Stimulated activated CD4-positive, alpha-beta T cell treated with anti-CD3 and anti-CD28 coated beads, Interleukin-1b, Interleukin-23, amount 100 ng/mL, for 1 hour (primary cell): ENCODE measurements at places on chromosomes 6 and 20.

DNA sequence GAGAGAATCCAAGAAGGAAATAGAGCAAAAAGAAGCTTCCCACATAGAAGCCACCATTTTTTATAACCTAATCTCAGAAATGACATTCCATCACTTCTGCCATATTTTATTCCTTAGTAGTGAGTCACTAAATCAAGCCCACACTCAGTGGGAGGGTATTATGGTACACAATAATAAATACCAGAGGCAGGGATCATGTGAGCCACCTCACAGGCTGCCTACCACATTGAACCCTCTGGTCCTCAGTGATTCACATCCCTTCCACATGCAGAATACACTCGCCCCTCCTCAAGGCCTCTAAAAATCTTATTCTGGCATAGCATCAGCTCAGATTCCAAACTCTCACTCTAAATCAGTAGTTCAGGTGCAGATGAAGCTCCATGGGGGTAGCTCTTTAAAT lies 49.4 kb downstream of the TMC2 start:
- DNase-seq: no peak

DNA sequence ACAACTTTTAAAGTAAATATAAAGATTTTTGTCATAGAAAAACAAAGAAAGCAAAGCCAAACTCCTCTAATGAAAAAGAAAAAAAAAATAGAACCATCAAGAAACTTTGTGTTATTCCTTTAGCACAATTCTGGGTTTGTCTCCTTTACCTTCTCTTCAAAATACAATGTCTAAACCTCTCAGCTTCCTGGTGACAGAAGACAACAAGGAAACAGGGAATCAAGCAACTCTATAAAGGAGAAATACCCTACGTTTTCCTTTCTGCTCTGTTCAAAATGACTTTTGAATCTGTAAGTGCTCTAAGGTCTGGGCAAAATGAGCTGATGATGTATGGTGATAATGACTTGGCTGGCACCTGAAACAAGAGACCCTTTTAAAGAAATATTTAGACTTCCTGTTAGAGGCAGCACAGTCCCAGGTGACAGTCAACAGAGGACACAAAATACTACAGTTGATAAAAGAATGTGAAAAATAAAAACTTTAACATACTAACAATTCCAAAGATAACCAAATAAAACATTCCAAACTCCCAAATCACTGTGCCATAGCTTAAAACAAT lies 101.4 kb downstream of the PRDM1 start:
- no peak for DNase-seq

- DNase-seq: no peak
These were observed 41.5 kb upstream of the FAM83B start for GRCh38 chr6:54805077-54805476.

DNA sequence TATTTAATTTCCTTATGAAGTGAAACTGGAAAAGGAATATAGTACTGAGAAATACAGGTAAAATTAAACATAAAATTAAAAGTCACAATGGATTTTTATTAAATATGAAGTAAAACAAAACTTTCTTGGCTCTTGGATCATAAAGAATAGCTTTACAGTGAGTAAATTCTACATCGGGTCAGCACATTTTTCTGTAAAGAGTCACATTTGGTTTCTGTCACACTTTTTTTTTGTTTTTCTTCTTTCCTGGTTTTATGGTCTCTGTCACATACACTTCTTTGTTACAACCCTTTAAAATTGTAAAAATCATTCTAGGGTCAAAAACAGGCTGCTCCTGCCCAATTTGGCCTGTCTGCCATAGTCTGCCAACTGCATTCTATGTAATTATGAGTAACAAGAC lies 254.4 kb upstream of the POU3F2 start:
- DNase-seq: no peak

DNA sequence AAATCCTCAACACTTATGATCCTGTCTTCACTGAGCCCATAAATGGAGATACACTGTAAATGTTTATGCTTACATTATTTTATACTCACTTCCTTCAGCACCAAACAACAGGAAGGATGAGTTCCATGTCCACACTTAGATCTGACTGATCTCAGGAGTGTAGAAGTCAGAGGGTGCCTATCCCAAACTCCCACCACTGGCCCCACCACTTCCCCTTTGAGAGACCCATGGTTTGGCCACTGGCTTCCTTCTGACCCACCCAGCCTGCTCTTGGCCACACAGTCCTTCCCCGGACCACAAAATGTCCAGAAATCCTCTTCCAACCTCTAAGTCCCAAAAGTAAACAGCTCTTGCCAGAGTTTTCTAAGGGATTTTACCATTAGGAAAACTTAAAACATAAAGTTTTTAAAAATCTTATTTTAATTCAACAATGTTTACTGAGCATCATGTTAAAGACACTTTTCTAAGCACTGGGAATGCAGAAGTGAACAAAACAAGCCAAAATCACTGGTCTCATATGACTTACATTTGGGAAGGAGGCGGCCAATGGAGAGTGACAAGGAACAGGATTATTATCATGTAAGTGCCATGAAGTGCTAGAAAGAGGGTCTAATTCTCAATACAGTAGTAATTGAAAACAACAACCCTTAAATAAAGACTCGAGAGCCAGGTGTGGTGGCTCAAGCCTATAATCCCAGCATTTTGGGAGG lies 103.8 kb downstream of the NRSN1 start:
- DNase-seq: no peak

DNA sequence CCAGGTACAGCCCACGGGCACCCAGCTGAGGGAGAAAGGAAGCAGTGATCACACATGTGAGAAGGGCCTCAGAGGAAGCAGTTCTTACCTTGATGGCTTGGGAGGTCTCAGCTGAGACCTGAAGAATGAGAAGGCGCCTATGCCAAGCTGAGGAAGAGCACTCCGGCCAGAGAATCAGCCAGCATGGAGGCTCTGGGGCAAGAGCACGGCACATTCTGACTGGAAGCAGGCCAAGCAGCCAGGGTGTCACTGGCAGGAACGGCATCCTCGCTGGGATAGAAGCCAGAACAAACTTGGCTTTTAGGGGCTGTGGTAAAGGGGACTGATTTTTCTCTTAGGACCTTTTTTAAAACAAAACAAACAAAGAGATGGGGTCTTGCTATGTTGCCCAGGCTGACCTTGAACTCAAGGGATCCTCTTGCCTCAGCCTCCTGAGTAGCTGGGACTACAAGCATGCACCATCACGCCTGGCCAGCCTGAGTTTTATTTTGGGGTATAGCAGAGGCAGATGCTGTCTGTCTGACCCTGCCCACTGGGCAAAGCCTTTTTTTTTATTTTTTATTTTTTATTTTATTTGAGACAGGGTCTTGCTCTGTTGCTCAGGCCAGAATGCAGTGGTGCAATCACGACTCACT lies 17.6 kb downstream of the GHRH start:
- DNase-seq: no peak

DNA sequence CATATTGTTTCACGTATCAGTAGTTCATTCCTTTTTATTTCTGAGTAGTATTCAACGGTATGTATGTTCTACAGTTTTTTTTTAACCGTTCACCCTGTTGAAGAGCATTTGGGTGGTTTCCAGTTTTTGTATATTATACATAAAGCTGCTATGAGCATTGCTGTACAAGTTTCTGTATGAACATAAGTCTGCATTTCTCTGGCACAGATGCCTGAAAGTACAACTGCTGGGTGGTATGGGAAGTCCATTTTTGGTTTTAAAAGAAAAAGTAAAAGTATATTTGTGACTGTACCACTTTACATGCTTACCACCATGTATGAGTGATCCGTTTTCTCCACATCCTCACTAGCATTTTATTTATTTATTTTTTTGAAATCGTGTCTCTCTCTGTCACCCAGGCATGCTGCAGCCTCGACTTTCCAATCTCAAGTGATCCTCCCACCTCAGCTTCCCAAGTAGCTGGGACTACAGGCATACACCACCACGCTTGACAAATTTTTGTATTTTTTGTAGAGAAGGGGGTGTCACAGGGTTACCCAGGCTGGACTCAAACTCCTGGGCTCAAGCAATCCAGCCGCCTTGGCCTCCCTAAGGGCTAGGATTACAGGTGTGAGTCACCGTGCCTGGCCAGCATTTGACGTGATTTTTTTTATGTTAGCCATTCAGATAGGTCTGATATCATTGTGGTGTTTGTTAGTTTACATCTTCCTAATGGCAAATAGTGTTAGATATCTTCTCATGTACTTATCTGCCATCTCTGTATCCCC lies 11.0 kb upstream of the SIM1 start:
- no peak for DNase-seq

- no peak for DNase-seq
These were observed 101.4 kb downstream of the TNFAIP3 start for GRCh38 chr6:137968455-137968804.

GRCh38 chr6:22468256-22468965 lies 101.0 kb upstream of the HDGFL1 start:
- no peak for DNase-seq

- no peak for DNase-seq
These were observed 52.2 kb downstream of the ADGB start for GRCh38 chr6:146650799-146651481.

DNA sequence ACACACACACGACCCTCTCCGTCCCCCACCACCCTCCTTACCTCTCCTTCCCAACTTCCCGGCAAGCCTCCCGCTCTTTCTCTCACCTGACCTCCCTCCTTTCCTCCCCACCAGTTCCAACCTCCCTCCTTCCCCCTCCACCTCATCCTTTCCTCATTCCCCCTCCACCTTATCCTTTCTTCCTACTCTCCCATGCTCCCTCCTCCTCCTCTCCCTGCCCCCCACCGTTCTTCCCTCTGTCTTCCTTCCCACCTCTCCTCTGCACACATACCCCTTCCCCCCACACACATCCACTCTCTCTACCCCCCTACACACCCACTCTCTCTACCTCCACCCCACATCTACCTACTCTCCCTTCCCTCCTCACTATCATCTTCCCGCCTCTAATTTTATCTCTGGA lies 144.2 kb downstream of the TBC1D32 start:
- no peak for DNase-seq

GRCh38 chr6:73234733-73235132 lies 9.4 kb upstream of the KHDC1L start:
- DNase-seq: no peak

DNA sequence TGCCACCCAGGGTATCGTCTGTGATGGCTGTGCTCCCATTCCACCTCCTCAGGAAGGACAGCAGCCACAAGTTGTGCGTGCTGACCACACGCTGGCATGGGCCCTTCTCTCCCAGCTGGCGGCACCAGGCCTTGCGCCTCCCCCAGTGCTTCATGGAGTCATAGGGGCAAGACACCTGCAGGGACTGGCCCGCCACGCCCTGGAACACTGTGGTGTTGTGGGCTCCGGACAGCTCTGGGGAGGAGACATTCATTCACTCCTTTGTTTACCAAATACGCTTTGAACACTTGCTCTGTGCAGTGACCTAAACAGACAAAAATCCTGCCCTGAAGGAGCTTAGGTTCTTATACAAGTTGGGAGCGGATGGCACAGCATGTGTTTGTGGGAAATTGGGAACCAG lies 1.5 kb downstream of the TREM2 start:
- DNase-seq: no peak

GRCh38 chr20:62732031-62732760 lies 23.6 kb downstream of the NTSR1 start:
- DNase-seq: no peak

GRCh38 chr6:43903739-43904290 lies 133.8 kb downstream of the VEGFA start:
- DNase-seq: no peak

- DNase-seq: no peak
These were observed 23.5 kb downstream of the MCM8 start for GRCh38 chr20:5973971-5974370.

- DNase-seq: no peak
These were observed 668.2 kb downstream of the DHX35 start for GRCh38 chr20:39630215-39630908.

GRCh38 chr6:110125361-110125760 lies 54.1 kb downstream of the WASF1 start:
- DNase-seq: no peak

DNA sequence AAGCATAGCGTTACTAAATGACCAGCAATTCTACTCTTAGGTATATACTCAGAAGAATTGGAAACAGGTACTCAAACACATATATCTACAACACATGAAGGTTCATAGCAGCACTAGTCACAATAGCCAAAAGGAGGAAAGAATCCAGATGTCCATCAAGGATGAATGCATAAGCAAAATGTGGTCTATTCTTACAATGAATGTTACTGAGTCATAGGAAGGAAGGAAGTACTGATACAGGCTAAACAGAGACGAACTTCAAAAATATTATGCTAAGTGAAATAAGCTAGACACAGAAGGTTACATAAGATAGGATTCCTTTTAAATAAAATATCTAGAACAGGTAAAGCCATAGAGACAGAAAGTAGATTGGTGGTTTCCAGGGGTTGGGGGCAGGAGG lies 93.5 kb downstream of the MAP3K7 start:
- no peak for DNase-seq

DNA sequence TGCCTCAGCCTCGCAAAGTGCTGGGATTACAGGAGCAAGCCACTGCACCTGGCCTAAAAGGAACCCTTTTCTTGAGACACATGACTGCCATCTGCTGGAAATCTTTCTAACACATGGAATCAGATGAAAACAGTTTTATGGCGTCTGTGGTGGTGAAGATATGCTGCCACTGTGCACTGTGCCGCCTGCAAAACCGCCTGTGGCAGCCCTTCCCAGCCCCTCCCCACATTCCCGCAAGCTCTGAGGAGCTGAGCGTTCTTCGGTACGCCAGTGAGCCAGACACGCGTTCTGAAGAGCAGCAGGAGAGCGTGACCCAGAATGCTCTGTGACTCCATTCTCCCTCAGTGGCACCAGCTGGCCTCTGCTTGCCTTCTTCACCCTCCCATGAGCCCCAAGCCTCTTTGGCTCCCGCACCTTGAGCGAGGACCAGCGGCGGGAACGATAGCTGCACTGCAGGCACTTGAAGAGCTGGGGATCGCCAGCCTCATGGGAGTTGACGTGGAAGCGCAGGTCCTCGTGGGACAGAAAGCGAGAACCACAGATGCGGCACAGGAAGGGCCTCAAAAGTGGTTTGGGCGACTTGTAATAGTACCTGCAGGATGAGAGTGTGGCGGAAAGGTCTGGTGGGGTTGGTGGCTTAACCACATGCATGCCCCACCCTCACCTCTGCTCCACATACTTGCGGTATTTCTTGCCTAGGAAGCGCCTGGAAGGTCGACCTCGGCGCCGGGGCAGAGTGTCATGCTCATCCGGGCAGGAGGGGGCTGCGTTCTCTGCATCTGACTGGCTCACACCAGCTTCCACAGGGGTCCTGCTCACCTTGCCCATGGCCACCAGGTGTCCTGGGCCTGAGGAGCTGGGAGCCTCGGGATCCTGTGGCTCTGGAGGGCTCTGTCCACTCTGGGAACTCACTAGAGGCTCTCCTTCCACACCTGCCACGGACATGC lies 8.7 kb downstream of the ZNF335 start:
- no peak for DNase-seq

GRCh38 chr20:44203161-44203560 lies 7.4 kb downstream of the OSER1 start:
- no peak for DNase-seq

- no peak for DNase-seq
These were observed 213.6 kb upstream of the HTR1E start for GRCh38 chr6:86723729-86724128.

- no peak for DNase-seq
These were observed 13.2 kb upstream of the RSPH3 start for GRCh38 chr6:159013229-159013628.

DNA sequence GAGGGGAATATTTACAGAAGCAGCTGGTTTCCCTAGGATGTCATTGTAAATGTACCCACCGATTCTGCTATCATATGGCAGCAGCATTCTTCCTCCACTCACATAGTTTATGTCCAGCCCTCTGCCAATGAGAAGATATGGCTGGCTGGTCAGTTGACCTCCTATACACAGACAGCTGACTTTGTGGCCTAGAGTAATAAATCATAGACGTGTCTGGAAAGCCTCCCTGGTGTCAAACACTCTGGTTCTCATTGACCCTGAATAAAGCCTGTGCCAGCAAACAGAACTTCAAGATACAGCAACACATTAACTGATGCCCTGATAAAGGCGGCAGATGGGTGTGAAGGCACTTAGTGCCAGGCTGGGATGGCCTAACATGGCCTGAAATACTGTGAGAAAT lies 52.6 kb downstream of the GPR63 start:
- no peak for DNase-seq
